ENCODE measurements at places on chromosomes 3 and 15.

DNA sequence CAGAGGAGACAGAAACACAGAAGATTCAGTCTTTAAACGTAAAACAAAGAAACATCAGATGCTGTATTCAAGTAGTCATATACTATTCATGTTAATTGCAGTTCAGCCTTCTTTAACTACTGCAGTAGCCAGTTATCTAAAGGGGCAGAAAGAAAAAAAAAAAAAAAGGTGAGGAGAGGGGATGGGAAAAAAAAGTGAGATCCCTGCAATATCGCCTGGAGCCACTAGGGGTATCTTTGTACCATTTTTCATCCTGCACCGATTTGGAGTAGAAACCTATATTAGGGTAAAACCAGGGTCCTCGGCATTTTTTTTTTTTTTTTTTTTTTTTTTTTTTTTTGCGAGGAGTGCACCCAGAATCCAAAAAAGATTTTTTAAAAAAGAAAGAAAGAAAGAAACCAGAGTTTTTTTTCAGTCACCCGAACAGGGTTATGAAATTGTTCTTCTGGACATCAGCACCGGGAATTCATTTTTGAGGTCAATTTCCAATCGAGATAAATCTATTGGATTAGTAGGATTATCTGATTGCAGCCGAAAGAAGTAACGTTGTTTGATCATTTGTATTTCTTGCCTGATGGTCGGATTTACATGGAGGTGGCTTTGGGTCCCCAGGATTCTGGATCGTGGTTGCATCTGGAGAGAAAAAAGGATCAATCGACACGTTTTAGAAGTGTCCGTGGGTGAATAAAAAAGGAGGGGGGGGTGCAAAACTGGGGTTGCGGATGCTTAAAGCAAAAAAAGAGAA lies 186.7 kb downstream of the NLGN1 start:
- peak; percentile 41 for DNase-seq

DNA sequence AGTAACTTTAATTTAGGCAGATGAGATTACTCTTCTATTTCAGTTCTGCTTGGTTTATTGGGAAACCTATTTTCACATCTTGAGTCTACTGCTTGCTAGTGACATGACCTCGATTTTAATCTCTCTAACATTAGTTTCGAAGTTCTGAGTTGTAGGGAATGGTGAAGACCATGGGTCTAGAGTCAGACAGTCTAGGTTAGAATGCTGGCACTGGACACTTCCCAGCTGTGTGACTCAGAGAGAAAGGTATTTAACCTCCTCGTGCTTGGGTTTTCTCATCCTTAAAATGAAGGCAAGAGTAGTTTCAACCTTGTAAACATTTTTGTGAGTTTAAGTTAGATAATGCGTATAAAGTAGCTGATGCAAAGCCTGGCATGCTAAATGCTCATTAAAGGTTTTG lies 422.1 kb downstream of the GRM7 start:
- no peak for DNase-seq

DNA sequence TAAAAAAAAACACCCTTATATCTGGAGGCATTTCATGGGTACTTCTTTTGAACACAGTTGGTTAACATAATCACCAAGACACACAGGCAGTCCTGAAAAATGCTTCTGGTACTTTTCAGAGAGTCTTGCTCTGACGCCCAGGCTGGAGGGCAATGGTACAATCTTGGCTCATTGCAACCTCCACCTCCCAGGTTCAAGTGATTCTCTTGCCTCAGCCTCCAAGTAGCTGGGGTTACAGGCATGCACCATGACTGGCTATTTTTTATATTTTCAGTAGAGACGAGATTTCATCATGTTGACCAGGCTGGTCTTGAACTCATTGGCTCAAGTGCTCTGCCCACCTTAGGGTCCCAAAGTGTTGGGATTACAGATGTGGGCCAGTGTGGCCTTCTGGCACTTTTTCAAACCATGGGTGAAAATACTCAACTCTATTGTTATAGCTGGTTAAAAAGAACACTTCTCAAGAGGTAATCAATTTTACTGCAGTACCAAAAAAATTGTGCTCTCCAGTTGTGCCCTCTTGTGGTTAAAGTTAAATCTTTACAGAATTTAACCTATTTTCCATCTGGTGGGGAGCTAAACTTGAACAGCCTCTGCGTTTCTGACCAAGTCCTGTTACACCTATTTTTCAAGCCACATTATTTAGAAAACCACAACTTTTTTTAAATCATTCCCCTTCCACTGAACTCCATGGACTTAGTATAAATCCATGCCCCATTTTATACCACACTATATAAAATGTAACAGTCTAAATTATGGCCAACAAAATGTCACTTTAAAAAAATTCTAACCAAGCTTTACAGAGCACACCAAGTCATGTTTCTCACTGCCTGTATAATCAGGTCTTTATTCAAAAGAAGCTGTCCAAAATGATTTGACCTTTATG lies 1.2 kb upstream of the SNAPC5 start:
- DNase-seq = no peak

GRCh38 chr15:101310161-101310480 lies 15.1 kb upstream of the SNRPA1 start:
- no peak for DNase-seq

DNA sequence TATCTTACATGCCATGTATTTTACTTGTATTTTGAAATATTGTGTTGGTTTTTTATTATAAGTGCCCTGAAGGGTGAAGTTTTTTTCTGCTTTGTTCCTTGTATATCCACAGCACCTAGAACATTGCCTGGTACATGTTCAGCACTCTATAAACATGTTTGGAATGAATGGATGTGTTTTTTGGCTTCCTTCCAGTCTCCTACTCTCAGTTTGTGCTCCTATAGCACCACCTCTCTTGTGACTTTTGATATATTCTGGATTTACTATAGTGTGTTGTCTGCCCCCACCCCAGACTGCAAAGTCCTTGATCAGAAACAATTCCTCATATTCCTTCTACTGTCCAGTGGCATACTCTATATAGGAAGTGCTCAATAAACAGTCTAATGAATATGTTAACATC lies 60.6 kb downstream of the PLCL2 start:
- DNase-seq = no peak

DNA sequence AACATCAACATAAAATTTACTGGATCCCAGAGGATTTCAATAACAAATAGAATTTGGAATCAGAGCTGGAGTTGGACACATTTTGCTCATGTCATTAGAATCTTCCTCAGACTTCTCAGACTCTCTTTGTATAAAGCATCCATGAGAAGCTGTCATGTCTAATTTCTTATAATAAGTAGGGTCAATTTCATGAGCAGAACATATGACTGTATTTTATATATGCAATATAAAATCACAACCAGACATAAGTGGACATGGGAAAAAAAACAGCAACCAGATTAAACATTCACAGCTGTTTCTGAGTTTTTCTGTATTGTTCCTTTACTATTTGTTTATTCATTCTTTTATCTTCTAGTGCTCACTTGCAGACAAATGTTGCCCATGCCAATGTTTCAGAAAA lies 325.5 kb downstream of the RBMS3 start:
- DNase-seq = no peak

DNA sequence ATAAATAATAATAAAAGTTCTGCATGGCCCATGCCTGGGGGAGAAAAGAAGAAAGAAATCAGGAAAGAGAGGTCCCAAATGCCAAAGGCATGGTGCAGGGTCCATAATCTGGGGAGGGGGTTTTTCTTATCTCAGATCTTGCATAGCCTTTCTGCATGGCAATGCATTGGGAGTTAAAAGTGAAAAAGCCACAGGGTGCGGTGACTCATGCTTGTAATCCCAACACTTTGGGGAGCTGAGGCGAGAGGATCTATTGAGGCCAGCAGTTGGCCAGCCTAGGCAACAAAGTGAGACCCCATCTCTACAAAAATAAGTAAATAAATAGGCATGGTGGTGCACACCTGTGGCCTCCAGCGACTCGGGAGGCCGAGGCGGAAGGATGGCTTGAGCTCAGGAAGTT lies 76.8 kb upstream of the GATA2 start:
- no peak for DNase-seq

DNA sequence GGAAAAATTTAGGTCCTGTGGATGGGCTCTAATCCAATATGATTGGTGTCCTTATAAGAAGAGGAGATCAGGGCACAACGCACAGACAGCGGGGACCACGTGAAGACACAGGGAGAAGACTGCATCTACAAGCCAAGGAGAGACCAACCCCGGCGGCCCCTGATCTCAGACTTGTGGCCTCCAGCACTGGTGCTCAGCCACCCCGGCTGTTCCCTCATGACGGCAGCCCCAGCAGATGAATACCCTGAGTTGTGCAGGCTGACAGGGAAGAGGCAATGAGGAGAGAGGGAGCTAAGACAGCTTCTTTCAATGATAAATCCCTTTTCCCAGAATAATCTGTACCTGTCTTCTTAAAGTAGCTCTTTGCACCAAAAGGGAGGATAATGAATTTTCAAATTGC lies 33.3 kb upstream of the CGNL1 start:
- no peak for DNase-seq

- DNase-seq = no peak
These were observed 16.8 kb downstream of the RPUSD3 start for GRCh38 chr3:9826815-9827573.
